NCI-H345 (cell line): ENCODE measurements at places on chromosomes 3 and 15.

- DNase-seq, result peak; percentile 59
These were observed 50.8 kb upstream of the PLAAT1 start for GRCh38 chr3:193190146-193190786.

GRCh38 chr3:118445036-118445435 is 589.6 kb downstream of the IGSF11 start:
- no peak for DNase-seq

DNA sequence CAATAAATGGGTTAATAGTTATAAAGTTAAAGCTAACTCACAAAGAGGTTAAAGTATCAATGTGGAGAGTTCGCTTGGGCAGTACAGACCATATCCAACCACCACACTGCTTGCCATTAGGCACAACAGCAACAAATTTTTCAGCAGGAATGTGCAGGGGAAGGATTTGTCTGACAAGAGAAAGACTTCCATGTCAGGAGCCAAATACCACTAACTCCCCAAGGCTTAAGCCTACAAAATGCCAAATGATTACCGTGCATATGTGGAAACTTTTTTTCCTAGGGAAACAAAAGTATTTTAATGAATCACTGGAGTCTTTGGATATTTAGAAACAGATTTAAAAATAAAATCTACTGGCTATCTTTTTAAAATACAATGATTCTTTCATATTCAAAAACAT is 8.1 kb downstream of the VGLL3 start:
- no peak for DNase-seq

DNA sequence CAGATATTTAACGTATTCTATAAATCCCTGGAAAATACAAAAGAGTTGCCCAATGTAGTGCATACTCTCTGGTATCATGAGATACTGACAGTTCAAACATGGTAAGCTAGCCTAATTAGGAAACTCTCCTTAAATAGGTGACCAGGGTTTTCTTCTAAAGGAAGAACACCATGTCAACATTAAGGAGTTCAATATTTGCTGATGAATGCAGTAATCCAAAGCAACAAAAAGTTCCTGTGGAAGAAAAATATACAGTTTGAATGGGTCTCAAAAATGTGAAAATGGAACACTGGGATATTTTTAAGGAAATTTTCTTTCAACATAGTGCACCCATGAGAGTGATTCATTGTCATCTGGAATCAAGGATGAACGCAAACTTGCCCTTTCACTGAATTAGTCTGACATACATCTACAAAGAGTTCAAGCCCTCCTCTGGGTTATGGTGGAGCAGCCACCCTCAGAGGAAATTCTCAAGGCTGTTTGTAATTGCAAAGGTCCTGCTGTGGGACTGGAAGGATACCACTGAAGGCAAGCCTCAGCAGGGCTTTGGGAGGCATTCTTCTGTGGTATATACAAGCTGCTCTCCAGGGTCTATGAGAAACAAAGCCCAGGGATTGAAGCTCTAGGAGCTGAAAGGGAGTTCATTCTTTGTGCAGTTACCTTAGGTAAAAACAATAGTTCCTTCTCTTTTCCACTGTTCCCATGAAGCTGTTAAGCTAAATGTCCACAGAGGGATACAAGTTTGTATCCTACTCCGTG is 700.3 kb downstream of the TUSC7 start:
- DNase-seq, result no peak

DNA sequence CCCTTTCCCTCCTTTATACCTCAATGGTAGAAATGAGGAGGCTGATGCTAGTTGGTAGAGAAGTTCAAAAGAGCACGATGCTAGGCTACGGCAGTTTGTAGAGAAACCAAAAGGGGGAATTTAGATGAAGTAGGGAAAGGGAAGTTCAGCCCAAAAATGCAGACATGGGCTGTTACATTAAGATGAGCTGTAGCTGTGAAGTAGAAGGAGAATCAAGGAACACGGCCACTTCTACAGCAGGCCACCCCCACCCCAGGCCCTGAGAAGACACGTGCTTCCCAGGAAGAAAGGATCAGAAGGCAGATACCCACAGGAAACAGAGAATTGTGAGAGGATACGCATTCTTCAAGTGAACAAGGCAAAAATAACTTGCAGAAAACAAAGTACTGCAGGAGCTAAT is 2.1 kb upstream of the PARP14 start:
- no peak for DNase-seq

DNA sequence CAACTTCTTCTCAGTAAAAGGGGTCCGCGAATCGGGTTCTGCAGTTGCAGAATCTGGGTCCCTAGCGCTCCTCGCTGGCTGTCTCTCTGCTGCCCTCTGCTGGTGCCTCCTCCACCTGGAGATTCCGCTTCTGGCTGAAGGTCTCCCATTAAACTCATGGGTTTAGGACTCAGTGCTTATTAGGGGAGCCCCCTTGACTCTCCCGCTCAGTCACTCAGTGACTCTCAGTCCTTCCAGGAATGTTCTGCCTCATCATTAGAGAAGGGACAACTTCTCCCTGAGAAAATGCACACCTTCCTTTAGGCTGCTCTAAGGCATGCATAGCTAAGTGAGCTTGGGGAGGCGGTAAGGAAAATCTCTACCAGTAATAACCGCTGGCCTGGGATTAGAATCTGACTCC is 7.1 kb downstream of the CPN2 start:
- peak; percentile 66 for DNase-seq

DNA sequence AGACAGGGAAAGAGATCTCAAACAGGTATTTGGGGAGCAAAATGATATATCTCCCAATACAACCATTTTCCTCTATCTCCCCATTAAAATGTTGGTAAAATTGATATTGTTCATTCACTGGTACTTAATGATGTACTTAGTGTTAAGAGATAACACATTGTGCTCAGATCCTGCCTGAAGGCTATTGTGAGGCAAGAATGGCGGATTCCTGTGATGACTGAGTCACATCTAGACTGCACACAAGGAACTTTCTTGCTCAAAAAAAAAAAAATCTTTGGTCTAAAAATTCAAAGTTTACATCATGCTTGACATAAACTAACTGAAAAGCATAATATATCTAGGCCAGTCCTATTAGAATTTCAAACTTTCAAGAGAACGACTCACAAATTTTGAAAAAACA is 171.1 kb upstream of the TTC14 start:
- DNase-seq, result no peak

DNA sequence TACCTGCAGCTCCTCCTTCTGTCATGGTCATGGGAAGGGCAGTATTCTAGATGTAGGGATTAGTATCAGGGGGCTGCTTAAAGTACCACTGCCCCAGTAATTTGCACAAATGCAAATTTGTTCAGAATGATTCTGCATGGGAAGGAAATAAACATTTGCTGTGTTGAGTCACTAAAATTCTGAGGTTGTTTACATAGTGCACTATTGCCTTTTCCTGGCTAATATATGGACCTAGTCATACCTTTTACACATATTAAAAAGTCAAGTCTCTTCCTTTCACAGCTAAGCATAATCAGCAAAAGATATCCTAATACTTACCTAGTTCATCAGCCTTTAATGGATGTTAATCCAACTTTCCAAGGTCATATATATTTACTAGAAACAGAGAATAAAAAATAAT is 746.4 kb upstream of the NR2F2 start:
- no peak for DNase-seq

DNA sequence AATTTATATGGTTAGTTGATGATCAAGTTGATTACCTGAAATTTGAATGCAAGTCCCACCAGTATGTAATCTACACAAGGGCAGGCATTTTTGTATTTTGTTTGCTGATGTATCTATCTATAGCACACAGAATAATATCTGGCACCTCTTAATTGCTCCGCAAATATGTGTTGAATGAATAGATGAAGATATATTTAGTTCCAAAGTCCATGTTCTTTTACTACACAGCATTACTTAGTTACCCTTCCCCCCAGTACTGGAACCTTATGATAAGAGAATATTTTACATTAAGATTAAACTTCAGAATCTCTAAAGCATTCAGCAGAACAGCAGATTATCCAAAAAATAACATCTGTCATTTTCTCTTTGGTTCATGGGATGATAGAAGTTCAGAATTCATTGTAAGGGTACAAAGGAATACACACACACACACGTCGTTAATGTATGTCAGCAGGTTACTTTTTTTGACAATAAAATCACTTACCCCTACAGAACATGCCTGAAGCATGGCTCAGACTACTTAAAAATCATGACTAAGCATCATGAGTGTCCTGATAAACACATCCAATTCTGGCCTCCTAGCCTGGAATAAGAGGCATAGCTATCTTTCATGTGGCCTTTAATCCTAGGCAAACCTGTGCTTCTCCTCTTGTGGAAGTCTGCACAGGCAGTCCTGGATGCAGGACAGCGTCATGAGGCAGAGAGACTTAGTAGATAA is 148.9 kb upstream of the TBC1D5 start:
- DNase-seq, result no peak

DNA sequence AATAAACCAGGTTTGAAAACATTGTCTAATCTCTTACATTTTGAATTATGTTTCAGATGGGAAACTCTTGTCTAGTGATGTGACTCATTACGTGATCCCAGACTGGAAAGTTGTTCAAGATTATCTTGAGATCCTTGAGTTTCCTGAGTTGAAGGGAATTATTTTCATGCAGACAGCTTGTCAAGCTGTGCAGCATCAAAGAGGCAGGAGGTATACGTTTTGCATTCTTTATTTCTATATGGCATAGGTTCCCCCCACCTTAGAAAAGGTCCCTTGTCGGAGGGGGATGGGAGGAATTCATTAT is 1.5 kb downstream of the DIS3L start:
- DNase-seq, result no peak
